ENCODE measurements at places on chromosomes 6 and 20.

DNA sequence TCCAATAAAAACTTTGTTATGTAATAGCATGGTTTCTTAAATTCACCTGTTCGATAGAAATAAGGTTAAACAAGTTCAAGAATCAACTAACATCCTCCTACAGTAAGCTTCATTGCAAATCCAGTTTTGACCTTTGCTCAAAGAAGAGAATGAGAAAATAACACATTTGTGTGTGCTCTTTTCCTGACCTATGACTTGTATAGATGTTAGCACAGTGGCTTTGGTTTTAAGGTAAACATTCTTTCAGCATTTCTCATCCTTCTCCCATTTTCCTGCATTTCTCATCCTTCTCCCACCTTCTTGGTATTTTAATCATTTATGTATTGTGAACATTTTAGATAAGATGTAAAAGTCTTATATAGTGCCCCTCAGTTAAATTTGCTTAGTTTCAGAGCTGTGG is 73.9 kb downstream of the PLCB1 start:
- DNase-seq, result no peak

DNA sequence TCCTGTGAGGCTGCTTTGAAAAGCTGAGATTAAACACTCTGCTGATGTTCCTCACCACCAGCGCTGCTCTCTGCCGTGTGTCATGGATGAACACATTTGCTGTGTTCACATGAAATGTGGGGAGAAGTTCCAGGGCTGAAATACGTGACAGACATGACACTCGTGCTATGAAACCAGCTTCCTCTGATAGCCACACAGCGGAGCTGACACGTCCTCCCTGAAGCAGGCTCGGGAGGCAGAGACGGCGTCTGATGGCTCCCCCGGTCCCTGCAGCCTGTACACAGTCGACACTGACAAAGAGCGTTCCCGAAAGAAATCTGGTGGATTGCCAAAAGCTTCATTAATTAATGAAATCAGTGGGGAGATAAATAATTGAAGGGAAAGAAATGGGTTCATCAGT is 17.5 kb downstream of the AGPAT4 start:
- DNase-seq, result no peak

- no peak for DNase-seq
Measured at GRCh38 chr20:828987-829386, 4.5 kb upstream of the FAM110A start.

- peak; percentile 64 for DNase-seq
Measured at GRCh38 chr6:36593569-36594028, 563 bp upstream of the SRSF3 start.

- peak; percentile 8 for DNase-seq
Measured at GRCh38 chr20:17568972-17569521, 828 bp upstream of the DSTN start.

DNA sequence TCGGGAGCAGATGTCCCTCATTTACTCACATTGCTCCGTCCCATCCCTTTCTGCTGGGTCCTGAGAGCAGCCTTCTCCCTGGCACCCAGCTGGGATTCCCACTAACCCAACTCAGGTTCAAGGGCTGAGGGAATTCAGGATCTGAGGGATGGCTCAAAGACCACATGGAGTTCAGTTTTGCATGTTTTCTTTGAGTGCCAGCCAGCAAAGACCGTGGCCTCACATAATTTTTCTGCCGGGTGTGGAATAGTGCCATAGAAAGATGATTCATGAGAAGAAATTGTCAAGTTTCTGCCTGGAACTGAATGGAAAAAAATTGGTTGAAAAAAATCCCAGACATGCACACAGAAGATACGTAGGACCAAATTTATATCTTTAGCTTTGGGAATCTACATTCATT is 168.6 kb downstream of the CD83 start:
- no peak for DNase-seq

- no peak for DNase-seq
Measured at GRCh38 chr6:89346433-89346832, 6.1 kb downstream of the UBE2J1 start.

GRCh38 chr20:49603209-49603627 is 35.3 kb upstream of the PTGIS start:
- no peak for DNase-seq

DNA sequence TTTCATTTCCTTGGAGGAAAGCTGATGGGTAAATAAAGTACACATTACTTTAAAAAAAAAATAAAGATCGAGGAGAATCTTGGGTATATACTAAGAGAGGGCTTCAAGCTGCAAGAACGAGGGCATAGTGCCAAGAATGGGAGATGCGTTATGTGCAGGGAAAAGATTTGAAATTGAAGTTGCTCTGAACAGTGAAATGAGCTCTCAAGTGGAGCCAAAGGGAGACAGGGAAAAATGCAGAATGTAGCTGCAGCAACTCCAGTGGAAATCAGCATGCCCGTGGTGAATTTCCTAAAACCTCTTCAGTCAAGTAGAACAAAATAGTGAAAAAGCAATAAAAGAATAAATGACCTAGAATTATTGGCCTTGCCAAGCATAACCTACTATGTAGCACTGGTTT is 11.4 kb upstream of the COL9A1 start:
- no peak for DNase-seq

- DNase-seq, result no peak
Measured at GRCh38 chr6:11480541-11480940, 57.0 kb upstream of the TMEM170B start.

GRCh38 chr6:132275066-132275970 is 126.0 kb downstream of the MOXD1 start:
- DNase-seq, result no peak

DNA sequence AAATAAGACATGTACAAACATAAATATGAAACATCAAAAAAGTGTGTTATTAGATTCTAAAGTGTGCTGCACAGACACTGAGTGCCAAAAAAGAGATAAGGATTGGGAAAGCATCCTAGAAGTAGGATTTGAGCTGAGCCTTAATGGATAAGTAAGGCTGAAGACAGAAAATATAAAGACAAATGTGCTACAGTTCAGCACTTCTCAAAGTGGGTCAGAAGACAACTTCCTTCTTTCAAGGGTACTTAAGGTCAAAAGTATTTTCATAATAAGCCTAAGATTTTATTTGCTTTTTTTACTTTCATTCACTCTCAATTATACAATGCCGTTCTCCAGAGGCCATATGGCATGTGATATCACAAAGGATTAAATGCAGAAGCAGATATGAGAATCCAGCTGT is 16.8 kb downstream of the USP45 start:
- DNase-seq, result no peak

- DNase-seq, result no peak
Measured at GRCh38 chr6:3746119-3746691, 5.3 kb downstream of the PXDC1 start.

DNA sequence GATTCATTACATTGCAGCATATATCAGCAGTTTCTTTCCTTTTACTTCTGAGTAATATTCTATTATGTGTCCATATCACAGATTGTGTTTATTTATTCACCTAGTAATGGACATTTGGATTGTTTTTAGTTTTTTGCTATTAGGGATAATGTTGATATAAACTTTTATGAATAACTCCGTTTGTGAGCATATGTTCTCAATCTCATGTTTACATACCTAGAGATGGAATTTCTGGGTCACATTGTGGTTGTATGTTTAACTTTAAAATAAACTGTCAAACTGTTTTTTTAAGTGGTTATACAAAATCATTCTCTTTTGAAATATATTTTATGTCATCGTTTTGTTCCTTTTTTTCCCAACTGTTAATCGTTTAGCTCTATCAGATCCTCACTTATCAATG is 311.6 kb downstream of the MMUT start:
- DNase-seq, result no peak

- no peak for DNase-seq
Measured at GRCh38 chr20:11350126-11351005, 567.3 kb upstream of the BTBD3 start.

DNA sequence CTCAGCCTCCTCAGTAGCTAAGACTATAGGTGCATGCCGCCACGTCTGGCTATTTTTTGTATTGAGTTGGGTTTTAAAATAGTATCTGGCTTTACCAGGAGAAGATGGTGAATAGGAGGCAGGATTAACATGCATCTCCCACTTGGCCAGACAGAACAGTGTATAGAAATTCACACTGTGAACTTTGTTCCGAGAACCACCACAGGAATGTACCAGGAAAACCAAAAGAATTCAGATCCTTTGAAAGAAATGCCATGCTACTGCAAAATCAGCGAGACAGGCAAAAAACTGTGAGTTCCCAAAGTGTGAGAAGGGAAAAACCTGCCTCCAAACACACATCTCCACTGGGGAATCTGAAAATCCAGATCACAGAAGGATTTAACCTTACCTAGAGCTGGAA is 327.6 kb downstream of the NKAIN2 start:
- no peak for DNase-seq

DNA sequence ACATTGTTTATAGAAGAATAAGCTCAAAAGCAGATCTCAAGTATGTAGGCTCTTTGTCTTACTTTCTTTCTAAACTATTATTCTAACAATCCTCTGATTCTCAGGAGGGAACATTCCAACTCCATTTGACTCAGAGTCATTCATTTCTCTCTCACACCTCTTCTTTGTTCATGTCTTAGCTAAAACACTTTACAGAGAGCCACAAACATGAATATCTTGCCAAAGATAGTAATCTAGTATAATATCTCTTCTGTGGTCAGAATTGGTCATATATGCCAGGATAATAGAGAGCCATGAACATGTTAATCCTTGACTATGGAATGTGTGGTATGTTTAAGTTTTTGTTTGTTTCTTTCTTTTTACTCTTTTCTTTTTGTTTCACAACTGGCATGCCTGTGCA is 456.0 kb upstream of the PTCHD4 start:
- DNase-seq, result no peak

DNA sequence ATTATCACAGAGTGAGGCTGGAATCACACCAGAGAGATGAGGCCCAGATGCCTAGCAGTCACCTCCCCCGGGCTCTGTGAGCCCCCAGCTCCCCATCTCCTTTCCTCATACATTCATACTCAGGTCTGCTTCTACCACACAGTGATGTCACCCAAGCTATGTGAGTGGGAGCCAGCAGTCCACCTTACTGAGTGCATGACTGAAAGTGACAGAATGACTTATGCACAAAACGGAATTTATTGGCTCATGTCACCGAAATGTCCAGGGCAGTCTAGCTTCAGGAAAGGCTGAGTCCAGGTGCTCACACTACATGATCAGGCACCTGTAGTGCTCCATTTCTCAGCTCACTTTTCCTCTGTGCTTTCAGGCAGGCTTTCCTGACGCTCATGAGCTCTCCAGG is 36.7 kb upstream of the CCN6 start:
- DNase-seq, result no peak

- no peak for DNase-seq
Measured at GRCh38 chr6:34095136-34095505, 50.8 kb downstream of the GRM4 start.

DNA sequence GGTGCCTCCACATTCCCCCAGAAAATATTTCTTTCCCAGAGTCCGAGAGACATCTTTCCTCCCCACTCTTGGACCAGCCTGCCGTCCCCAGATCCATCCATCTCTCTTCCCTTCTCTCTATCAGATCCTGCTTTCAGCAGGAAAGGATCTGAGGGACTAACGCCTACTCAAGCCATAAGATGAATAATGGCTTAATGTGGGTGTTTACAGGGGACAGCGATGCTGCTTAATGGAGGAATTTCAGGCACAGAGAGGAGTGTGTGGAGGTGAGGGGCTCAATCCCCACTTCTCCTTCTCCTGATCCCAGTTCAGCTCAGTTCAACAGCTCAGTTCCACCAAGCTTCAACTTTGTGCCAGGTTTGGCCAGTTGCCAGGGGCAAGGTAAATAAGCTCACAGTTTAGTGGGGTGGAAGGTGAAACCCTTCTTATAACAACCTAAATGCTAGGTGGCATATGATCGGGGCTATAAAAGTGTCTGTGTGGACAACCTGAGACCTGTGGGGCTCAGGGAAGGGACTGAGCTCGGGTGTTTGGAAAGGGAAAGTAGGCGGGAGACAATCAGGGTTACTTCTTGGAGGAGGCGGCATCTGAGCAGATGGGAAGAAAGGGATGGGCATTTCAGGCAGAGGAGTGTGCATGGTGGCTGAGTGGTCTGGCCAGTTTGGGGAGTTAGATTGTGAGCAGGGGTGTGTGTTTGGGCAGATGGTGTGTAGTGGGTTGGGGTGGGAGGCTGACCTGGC is 55.8 kb downstream of the CDH22 start:
- DNase-seq, result no peak

DNA sequence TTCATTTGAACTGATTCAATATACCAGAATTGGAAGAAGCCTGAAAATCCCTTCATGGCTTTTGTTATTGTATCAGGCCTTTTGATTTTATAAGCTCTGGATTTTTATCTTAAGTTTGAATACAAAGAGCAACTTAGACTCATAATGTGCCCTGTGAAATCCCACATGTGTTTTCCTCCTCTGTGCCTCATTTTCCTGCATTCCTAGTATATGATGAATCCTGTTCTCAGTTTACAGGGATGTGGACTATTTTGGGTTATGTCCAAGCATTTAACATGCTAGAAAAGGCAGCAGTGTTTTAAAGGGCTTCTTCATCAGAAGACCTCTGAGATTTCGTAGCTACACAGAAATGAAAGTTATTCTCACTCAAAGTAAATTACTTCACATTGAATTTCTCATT is 455.0 kb downstream of the RFPL4B start:
- no peak for DNase-seq
